Fibroblast of the conjunctiva (primary cell): ENCODE measurements at places on chromosomes 12 and 14.
A peak's percentile ranks its signal among the peaks of the same experiment; 100 is the strongest.

- no peak for DNase-seq
Observed at GRCh38 chr12:23827353-23827752, 122.1 kb downstream of the SOX5 start.

- DNase-seq: no peak
Observed at GRCh38 chr14:93953263-93953662, 23.1 kb downstream of the ASB2 start.

DNA sequence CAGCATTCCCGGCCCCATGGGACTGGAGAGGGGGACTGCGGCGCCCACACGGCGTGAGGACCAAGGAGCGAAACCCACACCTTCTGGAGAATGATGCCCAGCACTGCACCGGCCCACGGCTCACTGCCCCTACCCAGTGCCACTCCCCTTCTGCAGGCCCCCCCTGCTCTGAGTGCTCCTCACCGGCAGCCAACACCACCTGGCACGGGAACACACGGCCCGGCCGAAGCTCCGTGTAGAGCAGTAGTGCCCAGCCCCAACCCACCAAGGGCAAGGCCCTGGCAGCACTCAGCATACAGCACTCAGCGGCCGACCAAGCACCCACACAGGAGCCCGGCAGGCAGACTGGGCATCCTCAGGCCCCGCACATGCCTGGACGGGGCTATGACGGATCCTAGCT, 13.4 kb downstream of the BTBD6 start:
- no peak for DNase-seq

GRCh38 chr14:58697266-58697929, 59.6 kb downstream of the DACT1 start:
- no peak for DNase-seq

GRCh38 chr14:106556665-106557289, 1030.4 kb downstream of the TMEM121 start:
- DNase-seq: no peak

DNA sequence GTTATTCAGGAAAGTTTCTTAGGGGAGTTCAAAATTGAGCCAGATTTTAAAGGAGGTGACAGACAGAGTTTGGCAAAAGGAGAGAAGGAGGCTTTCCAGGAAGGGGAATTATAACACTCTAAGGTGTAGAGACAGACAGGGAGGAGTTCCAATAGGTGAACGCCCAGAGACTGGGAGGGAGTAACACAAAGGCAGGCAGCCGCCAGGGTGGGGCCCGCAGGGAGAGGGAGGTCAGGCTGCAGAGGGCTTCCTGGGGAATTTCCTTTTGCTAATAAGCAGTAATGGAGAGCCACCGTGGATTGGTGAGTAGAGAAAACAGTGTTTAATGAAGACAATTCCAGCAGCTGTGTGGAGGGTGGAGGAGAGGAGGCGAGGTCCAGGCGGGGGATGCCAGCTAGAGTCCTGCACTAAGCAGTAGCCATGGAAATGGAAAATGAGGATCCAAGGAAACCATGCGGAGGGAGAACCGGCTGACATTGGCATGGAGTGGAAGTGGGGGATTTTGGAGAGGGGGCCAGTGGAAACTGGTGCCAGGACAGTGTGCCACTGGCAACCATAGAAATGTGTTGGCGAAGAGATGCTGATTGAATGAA, 22.2 kb downstream of the GRIN2B start:
- no peak for DNase-seq

- DNase-seq: no peak
Observed at GRCh38 chr12:91216871-91217270, 34.3 kb upstream of the DCN start.

GRCh38 chr14:39372656-39373055, 59.6 kb downstream of the FBXO33 start:
- DNase-seq: peak; percentile 21

DNA sequence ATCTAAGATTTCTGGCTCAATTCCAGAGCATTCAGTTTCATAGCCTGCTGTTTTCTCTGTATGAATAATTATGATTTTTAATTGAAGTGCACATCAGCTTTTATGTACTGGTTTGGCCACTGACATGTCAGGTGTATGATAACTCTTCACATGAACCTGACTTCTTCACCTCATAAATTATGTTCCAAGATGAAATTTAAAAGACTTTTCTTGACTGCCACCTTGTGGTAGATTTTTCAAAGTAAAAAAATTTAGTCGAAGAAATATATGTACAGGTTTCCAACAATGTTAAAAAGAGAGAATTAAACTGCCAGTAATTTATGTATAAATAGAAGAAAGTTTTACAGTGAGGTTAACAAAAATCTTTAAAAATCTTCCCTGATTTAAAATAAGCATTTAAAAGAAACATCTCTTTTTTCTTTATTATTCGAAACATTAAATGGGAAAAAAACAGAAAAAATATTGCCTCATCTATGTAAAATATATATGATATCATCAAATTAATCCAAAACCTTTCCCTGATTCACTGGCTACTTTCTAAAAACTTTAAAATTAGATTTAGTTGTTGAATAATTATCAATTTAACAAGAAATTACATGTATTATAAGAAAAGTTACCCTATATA, 124.9 kb upstream of the ATXN7L3B start:
- no peak for DNase-seq

GRCh38 chr12:112419297-112420133, 768 bp downstream of the PTPN11 start:
- DNase-seq: peak; percentile 60

- DNase-seq: no peak
Observed at GRCh38 chr12:84660139-84660538, 252.5 kb downstream of the SLC6A15 start.

DNA sequence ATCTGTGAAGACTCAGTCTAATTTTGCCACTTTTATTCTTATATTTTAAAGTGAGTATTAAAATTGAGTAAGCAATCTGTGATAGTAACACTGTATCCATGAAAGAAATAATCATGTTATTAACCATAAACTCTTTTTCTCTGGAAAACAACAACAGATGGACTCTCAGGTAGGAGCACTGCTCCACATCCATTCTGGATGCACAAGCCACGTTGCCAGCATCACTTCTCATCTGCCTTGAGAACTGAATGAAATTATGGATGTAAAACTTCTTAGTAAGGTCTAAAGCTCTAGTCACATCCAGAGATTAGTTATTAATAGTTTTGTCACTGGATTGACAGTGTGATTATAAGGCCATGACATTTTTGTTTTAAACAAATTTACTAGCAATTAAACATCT, 489.1 kb upstream of the SYT1 start:
- DNase-seq: no peak

DNA sequence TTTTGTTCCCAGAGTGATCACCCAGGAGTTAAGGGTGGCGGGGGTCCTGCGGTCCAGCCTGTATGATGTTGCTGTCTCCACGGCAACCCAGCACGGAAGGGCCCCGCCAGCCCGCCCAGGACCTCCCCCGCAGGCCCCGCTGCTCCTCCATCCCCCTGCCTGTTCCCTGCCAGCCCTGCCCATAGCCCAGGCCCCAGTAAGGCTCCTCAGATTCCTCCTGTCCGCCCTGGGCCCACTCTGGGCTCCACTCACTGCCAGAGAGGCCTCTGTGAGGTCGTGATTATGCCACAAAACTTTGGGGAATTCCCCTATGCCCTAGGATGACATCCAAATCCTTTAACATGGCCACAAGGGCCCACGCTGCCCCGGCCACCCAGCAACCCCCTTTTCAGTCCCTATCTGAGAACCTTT, 20.8 kb downstream of the HSP90AA1 start:
- no peak for DNase-seq

DNA sequence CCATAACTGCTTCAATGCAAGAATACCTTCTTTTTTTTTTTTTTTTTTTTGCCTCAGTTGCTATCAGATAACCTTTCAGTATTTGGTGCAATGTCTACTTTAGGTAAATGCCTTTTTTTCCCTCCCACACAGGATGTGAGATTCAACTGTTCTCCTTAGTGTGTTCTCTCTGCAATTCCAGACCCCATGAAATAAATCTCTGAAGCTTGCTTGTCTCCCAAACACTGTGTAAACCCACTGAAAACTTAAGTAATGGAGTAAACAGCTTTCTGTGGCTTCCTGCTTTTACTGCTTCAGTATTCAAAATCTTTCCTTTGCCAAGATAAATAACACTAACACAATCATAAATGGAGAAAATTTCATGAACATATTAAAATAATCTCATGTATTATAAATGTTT, 55.8 kb upstream of the CLEC14A start:
- no peak for DNase-seq

GRCh38 chr14:94918896-94919295, 149.0 kb upstream of the GSC start:
- no peak for DNase-seq

GRCh38 chr12:50317203-50317602, 33.9 kb upstream of the LIMA1 start:
- no peak for DNase-seq

DNA sequence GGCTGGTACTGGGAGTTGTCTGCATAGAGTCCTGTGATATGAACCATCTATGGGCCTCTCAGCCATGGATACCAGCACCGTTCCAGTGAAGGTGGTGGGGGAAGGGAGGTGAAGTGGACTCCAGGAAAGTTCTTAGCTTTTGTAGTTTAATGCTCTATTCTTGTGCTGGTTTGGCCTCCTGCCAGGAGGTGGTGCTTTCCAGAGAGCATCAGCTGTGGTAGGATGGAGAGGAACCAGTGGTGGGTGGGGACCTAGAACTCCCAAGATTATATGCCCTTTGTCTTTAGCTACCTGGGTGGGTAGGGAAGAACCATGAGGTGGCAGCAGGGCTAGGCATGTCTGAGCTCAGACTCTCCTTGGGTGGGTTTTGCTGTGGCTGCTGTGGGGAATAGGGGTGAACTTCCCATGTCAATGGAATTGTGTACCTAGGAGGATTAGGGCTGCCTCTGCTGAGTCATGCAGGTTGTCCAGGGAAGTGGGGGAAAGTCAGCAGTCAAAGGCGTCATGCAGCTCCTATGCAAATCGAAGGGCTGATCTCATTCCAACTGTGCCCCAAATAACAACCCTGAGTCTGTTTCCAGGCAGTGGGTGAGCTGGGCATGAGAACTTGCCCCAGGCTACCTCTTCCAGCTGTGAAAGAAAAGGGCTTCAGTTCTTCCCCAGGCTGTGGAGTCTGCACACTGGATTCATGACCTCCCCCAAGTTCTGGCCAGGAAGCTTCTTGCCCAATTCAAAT, 14.2 kb downstream of the GZMH start:
- no peak for DNase-seq

GRCh38 chr12:16492820-16493797, 112.9 kb downstream of the LMO3 start:
- no peak for DNase-seq

DNA sequence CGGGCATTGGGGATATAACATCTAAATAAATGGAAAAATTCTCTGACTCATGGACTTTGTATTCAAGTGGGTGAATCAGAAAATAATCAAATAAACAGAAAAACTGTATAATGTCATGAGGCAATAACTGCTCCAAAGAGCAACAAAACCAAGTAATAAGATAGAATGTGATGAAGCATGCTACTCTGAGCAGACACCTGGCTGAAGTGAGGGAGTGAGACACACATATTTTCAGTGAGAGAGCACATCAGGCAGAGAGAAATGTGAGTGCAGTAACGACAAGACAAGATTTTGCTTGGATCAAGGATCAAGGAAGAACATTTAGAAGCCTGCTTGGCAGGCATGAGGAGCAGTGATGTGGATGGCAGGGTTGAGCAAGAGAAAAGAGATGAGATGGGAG, 75.8 kb upstream of the CCDC91 start:
- no peak for DNase-seq

- no peak for DNase-seq
Observed at GRCh38 chr12:46112364-46112763, 122.0 kb upstream of the SCAF11 start.

GRCh38 chr12:90589956-90590355, 365.0 kb downstream of the CCER1 start:
- DNase-seq: no peak

GRCh38 chr14:71753126-71753830, 179.0 kb upstream of the RGS6 start:
- DNase-seq: peak; percentile 85

GRCh38 chr14:82060219-82060618, 526.6 kb upstream of the SEL1L start:
- DNase-seq: no peak

DNA sequence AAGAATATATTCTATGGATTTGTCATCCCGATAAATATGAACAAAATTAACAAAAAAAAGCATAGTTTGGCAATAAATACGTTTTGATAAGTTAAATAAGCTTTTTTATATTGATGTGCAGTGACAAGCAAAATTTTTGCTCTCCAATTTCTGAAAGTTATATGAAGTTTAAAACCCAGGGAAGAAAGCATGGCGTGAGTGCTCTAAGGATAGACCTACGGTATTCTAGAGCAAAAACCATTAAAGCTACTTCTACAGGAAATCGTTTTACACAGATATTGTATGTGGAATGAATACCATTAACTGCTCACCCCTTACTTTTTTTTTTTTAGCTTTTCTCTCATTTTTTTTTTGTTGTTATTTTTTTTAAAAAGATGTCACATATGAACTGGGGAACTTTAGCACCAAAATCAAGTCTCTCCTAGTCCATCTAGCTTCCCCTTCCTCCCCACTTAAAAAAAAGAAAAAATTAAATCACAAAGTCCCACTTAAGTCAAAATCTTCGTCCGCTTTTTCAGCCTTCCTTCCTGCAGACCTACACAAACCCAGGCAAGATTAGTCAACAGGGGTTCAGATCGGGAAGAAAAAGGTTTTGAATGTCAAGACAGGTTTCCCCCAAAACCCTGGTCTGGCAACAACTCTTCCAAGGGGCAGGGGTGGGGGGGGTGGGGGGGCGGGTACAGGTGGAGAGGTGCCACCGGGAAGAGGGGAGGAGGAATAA, 4.4 kb downstream of the ZFP36L1 start:
- DNase-seq: no peak

DNA sequence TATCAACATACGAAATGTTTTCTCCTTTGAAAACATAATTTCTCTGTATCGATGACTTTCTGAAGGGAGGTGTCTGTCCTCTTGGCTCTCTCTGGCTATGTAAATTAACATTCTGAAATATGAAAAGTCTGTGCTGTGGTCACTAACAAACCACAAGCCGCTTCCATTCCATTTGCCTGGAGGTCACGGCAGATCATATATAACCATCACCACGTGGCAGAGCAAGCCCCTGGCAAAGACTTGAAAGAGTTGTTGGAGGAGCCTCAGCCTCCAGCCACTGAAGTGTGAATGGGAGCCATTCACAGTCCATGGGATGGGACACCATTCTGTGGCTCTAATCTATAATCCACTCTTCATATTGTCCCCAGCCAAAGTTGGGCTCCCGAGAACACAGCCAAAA, 39.6 kb downstream of the CDKL1 start:
- DNase-seq: no peak

GRCh38 chr12:114858388-114859146, 174.6 kb upstream of the TBX3 start:
- DNase-seq: no peak

DNA sequence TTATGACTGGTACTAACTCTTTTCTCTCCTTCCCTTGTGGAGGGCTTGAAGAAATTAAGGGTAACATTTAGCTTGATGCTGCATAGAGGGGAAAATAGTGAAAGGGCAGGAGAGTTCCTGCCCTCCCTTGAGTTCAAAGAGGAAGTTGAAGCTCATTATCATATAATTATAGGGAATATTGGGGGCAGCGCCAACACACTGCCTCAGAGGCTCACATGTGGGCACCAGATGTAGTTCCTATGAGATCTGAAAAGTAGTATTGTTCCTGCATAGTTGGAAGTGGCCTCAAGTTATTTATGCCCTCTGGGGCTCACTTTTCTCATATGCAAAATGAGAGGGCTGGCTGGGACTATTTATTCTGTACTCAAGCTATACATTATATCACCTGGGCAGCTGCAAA, 33.0 kb upstream of the FGF23 start:
- no peak for DNase-seq

GRCh38 chr14:77598366-77599070, 17.9 kb downstream of the SPTLC2 start:
- DNase-seq: no peak
